Suprapubic skin (tissue), 4 donors: ENCODE measurements at places on chromosomes 11 and 22.

DNA sequence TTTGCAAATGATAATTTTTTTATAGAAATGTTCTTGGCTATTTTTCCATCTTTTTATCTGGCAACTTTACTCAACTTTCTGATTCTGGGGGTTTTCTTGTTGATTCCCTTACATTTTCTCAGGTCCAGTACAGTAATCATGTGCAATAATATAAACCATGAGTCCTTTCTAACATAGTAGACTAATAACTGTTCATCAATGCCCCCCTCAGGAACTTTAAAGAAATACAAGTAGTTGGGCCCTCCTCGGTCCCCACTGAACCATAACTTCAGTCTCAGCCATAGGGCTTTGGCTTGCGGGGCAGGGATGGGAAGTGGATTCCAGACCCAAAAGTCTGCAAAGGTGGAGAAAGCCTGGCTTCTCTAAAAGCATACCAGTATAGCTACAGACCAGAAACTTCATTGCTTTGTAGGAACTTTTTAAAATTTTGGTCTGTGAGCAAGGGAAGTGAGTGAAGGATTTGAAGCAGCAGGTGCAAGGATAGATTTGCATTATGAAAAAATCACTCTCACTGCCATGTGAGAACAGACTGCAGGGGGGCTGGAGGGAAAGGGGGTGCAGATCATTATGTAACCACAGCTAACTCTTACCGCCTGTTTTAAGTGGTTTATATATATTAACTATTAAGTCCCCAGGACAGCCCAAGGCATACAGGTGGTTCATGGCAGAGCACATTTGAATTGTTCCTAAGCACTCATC, 10.4 kb upstream of the TUB start:
- H3K27me3 ChIP-seq = no peaks in the 10 kb centered on the region
- no peak overlapping the region for H3K27ac ChIP-seq
- H3K4me1 ChIP-seq = peaks cover 18% of the 10 kb centered on the region

GRCh38 chr22:47374901-47375575, 612.6 kb downstream of the TBC1D22A start:
- no peaks in the 10 kb centered on the region for H3K4me1 ChIP-seq
- H3K27ac ChIP-seq = no peak overlapping the region
- H3K27me3 ChIP-seq = peaks cover 56% of the 10 kb centered on the region
- H3K4me3 ChIP-seq = no peak overlapping the region
- H3K36me3 ChIP-seq = no peaks in the 10 kb centered on the region
- peak; percentile 43 for DNase-seq

GRCh38 chr11:102760344-102761035, 19.9 kb downstream of the MMP10 start:
- DNase-seq = no peak
- H3K27ac ChIP-seq = no peak overlapping the region
- no peaks in the 10 kb centered on the region for H3K36me3 ChIP-seq
- no peak overlapping the region for H3K4me3 ChIP-seq
- peaks cover 7% of the 10 kb centered on the region for H3K4me1 ChIP-seq
- peaks cover 3% of the 10 kb centered on the region for H3K27me3 ChIP-seq

DNA sequence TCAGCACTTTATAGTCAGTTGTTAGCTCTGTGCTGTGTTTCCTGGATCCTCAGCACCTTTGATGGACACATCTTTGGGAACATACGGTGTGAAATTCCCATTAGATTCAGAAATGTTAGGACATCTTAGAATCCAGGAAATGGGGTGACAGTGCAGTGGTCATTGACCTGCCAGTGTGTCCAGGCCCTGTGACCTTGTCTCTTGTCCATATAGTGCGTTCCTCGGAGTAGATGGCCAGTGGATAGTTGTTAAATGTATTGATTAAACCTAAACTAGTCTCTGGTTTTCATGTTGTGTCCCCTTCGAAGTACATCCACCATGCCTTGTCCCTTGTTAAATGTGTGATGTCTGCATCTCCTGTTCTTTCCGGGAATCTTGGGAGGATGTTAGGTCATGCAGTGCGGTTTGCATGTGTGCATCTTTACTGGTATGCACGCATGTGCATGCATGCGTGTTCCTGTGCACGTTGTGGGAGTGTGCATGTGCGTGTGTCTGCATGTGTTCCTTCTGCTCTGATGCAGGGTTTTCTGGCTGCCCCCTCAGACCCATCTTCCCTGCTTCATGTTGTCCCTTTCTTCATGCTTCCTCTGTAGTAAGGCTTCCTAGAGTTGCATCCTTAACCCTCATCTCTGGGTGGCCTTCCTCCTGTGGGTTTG, 4.0 kb downstream of the DGCR8 start:
- peaks cover 36% of the 10 kb centered on the region for H3K36me3 ChIP-seq
- no peak for DNase-seq
- no peak overlapping the region for H3K4me3 ChIP-seq
- H3K4me1 ChIP-seq = peaks cover 47% of the 10 kb centered on the region
- no peaks in the 10 kb centered on the region for H3K27me3 ChIP-seq
- no peak overlapping the region for H3K27ac ChIP-seq

- no peak overlapping the region for H3K27ac ChIP-seq
- H3K4me3 ChIP-seq = no peak overlapping the region
- H3K27me3 ChIP-seq = no peaks in the 10 kb centered on the region
These were observed 386.0 kb downstream of the GUCY1A2 start for GRCh38 chr11:106632283-106632682.

- peak overlapping the region; percentile 97 for H3K4me3 ChIP-seq
- no peaks in the 10 kb centered on the region for H3K27me3 ChIP-seq
- H3K4me1 ChIP-seq = peaks cover 72% of the 10 kb centered on the region
- peaks cover 32% of the 10 kb centered on the region for H3K36me3 ChIP-seq
These were observed 3.1 kb downstream of the PIM3 start for GRCh38 chr22:49963647-49964026.

DNA sequence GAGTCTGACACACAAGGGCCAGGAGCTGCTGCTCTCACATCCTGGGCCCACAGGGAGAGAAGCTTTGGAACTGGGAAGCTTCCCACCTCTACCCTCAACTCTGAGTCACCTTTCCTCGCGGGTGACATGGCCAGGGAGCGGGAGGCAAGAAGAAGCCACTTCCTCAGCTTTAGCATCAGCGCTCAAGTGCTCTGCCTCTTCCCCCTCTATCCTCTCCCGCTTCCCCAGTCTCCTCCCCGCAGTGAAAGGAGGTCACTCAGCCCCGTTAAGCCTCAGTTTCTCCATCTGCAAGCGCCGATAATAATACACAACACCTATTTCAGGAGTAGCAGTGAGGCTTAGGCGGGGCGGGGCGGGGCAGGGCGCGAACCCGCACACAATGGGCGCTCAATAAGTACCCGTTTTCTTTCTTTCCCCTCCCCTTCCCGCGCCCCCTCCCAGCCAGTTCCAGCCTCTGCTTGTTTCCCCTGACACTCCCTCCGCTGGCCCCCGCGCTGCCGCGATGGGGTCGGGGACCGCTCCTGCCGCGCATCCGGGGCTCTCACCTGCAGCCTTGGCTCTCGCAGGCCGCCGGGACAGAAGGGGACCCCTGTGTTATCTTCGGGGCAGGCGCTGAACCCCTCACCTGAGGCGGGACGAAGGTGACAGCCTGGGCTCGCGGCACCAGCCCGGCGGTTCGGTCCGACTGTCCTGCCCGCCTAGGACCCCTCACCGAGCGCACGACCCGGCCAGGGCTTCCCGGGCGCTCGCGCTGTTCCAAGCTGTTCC, 892 bp downstream of the GDPD5 start:
- DNase-seq = peak; percentile 73
- H3K4me1 ChIP-seq = peaks cover 27% of the 10 kb centered on the region
- H3K36me3 ChIP-seq = no peaks in the 10 kb centered on the region
- no peaks in the 10 kb centered on the region for H3K27me3 ChIP-seq
